ENCODE measurements at places on chromosomes 3 and 15.

DNA sequence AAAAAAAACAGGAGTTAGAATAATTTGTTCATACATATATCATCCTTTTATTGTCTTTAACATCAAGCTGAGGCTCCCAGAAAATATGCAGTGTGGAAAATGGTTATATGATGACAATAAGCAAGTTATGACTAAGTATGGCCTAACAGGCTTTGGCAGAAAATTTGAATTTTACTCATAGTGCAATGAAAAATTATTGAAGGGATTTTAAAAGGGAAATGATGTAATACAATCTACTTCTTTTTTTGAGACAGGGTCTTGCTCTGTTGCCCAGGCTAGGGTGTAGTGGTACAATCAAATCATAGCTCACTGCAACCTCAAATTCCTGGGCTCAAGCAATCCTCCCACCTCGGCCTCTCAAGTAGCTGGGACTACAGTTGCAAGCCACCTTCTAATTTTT is 78.7 kb downstream of the FAIM start:
- no peak for DNase-seq

DNA sequence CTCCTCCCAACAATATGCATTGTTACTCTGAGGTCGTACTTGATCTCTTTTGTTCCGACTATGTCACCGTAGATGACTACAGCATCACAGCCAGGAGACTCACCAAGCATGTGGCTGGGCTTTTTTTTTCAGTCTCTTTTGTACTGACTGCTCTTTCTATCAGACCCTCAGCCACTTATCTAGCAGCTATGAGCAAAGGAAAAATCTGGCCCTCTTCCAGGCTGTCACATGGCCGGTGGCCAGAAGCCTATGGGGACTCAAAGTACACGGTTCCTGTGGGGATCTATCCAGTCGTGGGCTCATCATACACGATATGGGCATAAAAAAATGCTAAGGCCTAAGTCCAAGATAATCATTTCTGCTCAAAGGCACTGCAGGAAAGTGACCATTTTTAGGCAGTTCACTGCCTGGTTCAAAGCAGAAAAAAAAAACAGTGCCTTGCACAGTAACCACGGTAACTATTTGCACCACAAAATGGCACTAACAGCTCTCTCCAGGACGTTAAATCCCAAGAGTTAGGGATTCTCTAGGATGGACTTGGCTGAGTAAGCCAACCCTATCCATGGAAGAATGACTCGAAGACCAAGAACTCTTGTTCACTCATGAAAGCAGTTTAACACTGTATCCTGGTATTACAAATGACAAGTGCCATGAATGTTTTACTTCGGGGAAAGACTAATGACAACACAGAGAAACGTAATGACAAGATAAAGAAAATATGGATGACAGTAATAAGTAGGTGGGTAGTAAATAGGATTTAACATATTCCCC is 50.3 kb downstream of the SHQ1 start:
- no peak for DNase-seq

- no peak for DNase-seq
Observed at GRCh38 chr3:79172241-79172640, 595.6 kb downstream of the ROBO1 start.

GRCh38 chr15:34976743-34977142 is 7.2 kb upstream of the AQR start:
- DNase-seq: no peak

GRCh38 chr3:128407247-128407646 is 59.4 kb downstream of the DNAJB8 start:
- no peak for DNase-seq

DNA sequence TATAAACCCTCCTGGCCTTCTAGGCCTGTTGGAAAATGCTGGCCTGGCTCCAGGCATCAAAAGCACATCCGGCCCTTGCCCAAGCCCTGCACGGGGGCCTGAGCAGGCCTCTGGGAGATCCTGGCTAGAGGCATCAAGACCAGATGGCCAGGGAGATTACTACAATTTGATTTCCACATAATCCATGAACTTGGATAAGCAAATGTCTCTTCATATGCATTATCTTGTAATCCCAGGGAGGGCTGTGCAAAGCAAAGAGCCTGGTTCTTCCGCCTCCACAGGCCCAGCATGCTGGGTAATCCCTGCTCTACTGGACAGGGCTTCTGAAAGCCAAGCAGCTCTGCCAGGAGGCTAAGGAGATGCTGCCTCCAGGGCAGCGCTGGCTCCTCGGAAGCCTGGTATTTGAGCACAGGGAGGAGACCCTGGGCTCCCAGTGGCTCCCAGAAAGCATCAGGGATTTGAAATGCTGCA is 18.2 kb downstream of the MRPL46 start:
- DNase-seq: no peak

- no peak for DNase-seq
Observed at GRCh38 chr3:142657033-142657432, 60.8 kb downstream of the PLS1 start.

GRCh38 chr3:15310491-15311370 is 21.7 kb downstream of the SH3BP5 start:
- DNase-seq: no peak

GRCh38 chr3:176920766-176921160 is 276.5 kb downstream of the TBL1XR1 start:
- DNase-seq: no peak

DNA sequence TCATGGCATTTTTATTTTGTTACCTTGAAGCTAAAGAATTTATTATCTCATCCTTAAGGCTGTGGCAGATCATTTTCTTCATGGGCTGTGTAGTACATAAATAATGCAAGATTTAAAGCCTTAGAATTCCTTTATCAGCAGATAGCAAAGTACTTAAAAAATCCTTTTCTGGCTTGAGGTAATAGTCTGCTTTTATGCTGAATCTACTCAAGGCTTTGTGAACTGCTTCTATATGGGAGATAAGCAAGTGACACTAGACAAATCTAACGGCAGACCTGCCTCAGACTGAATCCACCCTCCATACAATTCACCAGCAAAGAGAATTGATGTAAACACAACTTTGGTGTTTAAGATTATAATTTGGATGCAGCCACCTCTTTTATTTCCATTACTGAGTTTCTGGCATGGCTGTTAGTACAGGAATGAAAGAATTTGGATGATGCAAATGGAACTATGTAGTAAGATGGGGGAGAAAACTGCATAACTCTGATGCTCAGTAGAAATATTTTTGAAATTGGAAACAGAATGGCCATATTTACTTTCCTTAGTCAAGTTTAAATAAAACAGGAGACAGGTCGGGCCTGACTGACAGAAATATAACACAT is 1121.5 kb downstream of the NAALADL2 start:
- no peak for DNase-seq

GRCh38 chr15:84648539-84648938 is 5.5 kb downstream of the WDR73 start:
- DNase-seq: no peak

DNA sequence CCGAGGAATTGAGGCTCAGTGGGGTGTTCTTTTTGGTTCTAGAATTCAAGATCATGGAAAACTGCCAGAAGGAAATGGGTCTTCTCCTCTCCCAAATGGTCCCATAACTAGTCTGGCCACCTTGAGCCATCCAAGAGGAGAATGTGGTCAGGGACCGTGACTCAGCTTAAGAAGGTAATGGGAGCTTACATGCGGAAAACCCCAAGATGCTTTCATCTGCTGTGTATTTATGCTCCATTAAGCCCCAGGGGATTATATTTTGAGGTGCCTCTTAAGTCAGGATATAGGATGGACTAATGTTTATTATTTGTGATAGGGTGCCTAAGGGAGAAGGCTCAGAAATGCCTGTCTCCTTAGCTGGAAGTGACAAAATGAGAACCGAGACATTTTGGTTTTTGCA is 39.2 kb upstream of the DLG1 start:
- no peak for DNase-seq

DNA sequence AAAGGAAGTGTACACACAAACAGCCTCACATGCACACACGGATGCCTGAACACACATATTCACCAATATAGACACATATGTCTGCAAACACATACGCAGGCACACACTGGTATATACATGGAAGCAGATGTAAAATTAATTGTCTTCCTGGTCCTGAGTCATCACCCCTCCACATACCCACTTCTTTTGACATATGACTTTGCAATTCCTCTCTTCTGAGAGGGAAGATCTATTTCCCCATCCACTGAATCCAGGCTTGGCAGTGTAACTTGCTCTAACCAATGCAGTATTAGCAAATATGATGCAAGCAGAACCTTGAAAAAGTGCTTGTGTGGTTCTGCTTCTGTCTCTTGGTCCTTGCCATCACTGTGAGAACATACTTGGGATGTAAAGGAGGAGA is 76.8 kb upstream of the HRH1 start:
- no peak for DNase-seq

DNA sequence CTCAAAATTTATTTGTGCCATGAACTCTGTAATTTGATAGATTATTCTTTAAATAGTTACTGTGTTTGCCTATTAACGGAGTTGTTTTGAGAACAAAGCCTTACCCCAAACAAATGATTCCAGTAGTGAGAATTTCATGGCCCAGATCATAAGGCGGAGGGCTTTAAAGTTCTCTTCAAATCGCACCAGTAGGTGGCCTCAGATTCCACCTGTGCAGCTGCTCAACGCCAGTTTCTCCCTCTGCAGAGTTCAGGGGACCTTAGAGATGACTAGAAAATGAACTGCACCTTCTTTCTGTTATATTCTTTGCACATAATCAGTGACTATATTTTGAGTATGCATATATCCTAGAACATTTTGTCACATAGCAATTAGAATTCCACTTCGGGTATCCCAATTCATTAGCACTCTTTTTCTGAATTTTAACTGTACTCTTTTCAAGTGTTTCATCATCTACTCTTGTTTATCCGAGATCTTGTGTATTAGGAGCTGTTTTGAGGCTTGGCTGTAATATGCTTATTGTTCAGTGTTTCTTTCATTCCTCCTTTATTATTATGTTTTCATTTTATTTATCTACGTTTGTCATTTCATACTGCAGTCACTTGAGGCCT is 232.6 kb upstream of the CHRM5 start:
- DNase-seq: no peak

DNA sequence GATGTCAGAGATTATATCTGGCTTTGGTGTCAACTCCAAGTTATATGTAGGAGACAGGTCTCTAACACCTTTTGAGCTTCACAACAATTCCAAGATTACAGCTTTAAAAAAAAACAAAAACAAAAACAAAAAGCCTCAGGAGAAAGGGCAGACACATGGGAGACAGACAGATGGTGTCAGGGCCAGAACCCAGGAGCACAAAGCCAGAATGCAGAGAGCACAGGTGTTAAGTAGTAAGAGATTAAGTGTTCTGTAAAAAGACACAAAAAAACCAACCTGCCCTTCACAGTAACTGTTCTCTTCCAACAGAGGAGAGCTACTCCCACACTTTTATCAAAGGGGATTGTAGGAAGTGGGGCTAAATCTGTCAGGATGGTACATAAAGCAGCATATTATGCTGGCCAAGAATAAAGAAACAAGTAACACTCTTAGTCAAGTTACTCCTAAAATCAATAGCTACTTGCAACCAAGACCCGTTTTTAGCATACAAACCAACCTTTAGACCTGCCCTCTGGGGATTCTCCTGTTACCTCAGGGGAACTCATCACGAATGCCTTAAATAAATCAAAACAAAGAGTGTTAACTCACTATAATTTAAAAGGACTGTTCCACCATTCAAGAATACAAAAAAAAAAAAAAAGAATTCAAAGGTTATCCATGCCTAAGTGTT is 5.9 kb downstream of the CPEB1 start:
- no peak for DNase-seq

DNA sequence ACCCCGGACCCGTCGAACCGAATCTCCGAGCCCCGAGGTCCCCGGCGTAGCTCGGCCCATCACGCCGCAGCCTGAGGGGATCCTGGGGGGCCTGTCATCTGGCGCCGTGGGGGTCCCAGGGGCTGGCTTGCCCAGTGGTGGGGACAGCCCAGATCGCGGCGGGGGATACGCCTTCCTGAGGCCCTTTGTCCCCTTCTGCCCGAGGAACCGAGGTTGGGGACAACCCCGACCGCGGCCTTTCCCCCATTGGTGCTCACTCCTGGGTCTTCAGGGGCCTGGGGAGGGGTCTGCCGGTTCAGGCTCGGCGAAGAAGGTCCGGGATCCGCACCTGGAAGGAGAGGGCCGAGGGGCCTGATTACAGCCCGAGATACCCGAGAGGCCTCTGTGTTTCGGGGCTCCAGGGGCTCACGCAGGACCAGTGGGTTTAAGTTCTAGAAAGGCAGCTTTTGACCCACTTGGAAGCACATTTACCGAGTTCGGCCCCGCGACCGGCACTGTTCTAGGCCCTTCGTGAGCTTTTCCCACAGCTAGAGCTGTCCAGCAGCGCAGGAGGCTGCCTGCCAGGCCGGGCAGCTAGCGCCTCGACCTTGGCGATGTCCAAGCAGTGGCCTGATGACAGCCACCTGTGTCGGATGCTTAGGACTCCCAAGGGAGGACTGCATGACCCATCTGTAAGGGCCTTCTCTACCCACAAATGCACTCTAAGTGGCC is 504 bp downstream of the ABHD2 start:
- DNase-seq: no peak

- DNase-seq: peak; percentile 9
Observed at GRCh38 chr15:92391640-92392039, 2.0 kb upstream of the ST8SIA2 start.

GRCh38 chr3:136473716-136474326 is 223.7 kb downstream of the PCCB start:
- DNase-seq: no peak

DNA sequence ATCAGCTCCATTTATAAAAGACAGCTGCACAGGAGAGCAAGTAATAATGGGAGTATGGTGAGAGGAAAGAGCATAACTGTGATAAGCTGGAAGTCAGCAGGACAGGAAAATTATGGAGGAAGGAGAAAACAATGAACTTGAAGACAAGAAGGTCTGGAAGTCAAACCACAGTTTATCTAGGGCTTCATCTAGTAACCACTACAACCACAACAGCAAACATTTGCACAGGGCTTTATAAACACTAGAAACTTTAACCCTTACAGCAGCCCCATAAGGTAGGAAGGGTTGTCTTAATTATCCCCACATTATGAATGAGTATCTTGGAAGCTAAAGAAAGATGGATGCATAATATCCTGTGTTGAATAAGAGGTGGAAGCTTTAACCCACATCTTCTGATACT is 820.8 kb downstream of the IGSF11 start:
- no peak for DNase-seq

- DNase-seq: no peak
Observed at GRCh38 chr3:72158639-72159326, 373.8 kb upstream of the PROK2 start.

Data from DMS 273 treated with DMSO at 0.1 percent for 48 hours (cell line).